ENCODE measurements at places on chromosomes 6 and 20.

DNA sequence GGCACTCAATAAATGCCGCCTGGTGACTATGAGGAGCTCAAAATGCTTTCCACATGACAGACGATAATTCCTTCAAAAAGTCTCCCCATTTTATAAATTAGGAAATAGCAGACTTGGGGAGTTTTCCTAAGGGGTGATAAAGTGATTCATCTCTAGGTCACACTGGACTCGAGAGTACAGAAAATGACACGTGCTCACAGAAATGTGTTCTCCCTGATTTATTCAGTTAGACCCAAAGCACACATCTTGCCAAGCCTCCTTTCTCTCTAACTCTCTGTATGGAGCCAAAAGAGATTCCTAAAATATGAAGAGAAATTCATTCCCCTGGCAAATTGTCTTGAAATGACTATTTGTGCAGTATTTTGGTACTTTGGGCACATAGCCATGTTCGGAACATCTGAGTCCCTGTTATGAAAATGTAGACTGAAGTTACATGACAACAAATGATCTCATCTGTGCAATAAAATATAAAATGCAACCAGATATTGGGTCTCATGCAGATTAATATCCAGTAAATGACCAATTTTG, 381.1 kb downstream of the TFAP2B start:
- DNase-seq: no peak

- DNase-seq: no peak
Observed at GRCh38 chr6:39208223-39208739, 21.0 kb downstream of the KCNK5 start.

- DNase-seq: no peak
Observed at GRCh38 chr20:44750081-44750805, 4.6 kb downstream of the KCNK15 start.

DNA sequence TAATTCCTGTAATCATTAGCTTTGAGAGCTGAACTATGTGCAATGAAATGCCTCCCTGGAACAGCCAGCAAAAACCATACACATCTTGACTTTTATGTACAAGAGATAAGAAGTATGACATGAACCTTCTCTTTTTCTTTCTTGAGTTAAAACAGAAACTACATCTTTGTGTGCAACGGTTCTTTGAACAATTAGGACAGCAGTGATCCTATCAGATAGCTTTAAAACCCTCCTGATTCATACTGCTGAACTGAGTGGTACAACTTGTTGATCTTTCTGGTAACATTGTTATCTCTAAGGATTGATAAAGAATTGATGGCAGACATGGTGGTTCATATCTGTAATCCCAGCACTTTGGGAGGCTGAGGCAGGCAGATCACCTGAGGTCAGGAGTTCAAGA, 43.4 kb downstream of the TRAF3IP2 start:
- no peak for DNase-seq

GRCh38 chr20:46546298-46546697, 4.2 kb downstream of the OCSTAMP start:
- DNase-seq: no peak

GRCh38 chr20:346640-347316, at the start of gene NRSN2:
NRSN2 (plus strand) TSS chr20:347111; CDS start chr20:349644, 2,533 bp downstream.
- no peak for DNase-seq

DNA sequence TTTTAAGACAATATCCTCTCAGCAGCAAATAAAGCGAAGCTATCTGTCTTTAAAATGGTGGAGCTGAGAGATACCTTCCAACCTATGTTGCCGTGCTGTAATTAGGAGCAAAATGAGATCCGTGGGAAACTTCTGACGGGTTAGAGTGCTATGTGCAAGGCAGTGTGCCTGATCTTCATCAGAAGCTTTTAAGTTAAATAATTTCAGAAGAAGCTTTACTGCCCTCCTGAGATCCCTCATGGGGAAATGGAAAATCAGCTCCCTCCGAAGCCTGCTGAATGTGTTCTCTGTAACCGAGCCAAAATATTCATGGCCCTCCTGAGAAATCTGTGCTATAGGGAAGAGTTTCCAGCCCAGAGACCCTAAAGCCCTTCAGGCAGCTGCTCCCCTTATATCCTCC, 43.7 kb upstream of the TBC1D7 start:
- DNase-seq: no peak

Data from activated CD8-positive, alpha-beta memory T cell treated with anti-CD3 and anti-CD28 coated beads for 4 hours (primary cell).